ENCODE measurements at places on chromosomes 12 and 14.

DNA sequence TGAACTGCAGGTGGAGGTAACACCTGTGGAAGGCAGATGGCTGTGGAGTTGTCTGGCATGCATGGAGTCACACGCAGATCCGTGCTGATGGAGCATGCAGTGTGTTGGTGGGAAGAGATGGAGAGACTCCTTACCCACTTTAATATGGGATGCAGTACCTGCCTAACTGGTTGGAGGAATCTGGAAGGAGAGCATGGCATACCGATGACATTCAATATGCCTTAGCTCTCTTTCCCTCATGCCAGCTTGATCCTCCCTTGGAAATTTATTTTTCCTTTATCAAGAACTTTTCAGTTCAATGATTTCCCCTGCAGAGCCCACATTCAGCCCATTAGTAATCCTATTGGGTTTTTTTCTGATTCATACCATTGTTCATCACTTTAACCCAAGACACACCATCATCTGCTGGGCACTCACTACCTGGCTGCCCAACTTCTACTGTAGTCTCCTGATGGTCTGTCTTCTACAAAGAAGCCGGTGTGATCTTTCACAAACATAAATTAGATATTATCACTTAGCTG is 25.9 kb upstream of the NR2C1 start:
- no peak for DNase-seq

DNA sequence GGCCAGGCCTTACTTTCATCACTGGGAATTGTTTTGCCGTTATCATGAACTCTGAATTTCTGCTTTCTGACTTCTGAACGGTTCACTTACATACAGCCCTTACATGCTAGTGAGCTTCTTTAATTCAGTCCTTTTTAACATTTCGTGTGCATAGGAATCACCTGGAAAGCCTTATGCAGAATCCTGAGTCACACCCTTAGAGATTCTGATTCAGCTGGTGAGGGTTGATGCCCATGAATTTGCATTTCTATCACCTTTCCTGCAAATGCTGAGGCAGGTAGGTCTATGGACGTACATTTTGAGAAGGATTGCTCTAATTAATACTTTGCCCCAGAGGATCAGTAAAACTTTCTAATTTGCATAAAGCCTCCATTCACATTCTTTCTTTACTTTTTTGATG is 44.0 kb downstream of the PPHLN1 start:
- DNase-seq = no peak

- DNase-seq = no peak
Measured at GRCh38 chr12:104682790-104683279, 226.1 kb downstream of the CHST11 start.

- DNase-seq = peak; percentile 70
Measured at GRCh38 chr12:94815958-94816357, 165.6 kb upstream of the TMCC3 start.

GRCh38 chr14:63435204-63435603 is 108.0 kb downstream of the PPP2R5E start:
- no peak for DNase-seq

GRCh38 chr12:17372508-17372907 is 717.5 kb downstream of the RERGL start:
- DNase-seq = no peak

- DNase-seq = no peak
Measured at GRCh38 chr14:50947446-50947845, 3.2 kb upstream of the PYGL start.

- no peak for DNase-seq
Measured at GRCh38 chr12:53051058-53051880, 1.4 kb downstream of the TNS2 start.

DNA sequence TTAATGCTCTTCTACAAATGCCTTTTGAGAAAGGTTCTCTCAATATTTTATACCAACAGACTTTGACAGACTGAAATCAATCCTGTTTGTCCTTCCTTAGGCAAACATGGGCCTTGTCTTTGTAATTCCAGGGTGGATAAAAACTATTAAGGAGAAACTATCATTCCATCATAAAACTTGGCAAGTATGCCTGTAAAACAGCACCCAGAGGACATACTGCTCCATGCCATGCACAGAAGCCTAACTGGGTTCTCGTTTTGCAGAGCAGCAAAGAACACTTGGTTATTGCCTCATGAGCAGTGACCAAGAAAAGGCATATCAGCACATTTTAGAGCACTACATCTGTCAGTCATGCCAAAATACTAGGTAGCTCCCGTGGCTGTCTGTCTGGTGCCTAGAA is 33.8 kb upstream of the PTGDR start:
- no peak for DNase-seq

GRCh38 chr14:104929268-104930230 is 4.9 kb downstream of the PLD4 start:
- no peak for DNase-seq

GRCh38 chr12:106018286-106018685 is 120.5 kb downstream of the NUAK1 start:
- DNase-seq = no peak

DNA sequence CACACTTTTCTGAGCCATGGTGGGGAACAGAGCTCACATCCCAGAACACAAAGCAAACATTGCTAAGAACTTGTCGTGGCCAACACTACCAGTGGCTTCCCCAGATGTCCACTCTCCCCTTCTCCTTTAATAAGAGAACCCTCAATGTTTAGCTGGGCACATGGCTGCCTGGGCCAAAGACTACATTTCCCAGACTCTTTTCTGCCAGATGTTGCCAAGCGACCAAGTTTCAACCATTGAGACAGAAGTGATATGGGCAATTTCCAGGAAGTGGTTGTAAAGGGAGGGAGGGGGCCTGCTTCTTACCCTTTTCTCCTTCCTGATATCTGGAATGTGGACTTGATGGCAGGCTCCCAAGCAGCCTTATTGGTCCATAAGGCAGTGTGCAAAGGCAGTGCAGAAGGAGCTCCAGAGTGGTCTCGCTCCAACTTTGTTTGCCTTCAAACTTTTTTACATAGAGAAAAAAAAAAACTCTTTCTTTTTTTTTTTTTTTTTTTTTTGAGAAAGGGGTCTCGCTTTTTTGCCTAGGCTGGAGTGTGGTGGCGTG is 24.9 kb upstream of the JDP2 start:
- no peak for DNase-seq

All from H1 (cell line).